Caki2 (cell line): ENCODE measurements at places on chromosomes 16 and 17.

DNA sequence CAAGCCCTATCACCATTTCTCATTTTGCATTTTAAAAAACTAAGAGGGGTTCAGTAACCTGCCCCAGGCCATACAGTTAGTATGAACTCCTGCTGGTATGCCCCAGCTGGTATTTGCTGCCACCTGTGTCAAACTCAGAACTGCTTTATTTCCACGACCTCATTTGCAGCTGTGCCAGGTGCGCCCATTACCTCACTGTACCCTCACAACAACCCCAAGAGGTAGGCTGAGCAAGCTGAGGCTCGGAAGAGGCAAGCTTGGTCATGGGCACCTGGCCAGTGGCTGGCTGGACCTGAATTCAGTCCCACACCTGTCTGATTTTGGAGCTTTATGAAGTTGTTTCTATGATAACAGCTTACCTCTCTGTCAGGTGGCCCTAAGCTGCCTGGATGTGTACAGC is 7.6 kb downstream of the EPN2 start:
- no peak for DNase-seq

DNA sequence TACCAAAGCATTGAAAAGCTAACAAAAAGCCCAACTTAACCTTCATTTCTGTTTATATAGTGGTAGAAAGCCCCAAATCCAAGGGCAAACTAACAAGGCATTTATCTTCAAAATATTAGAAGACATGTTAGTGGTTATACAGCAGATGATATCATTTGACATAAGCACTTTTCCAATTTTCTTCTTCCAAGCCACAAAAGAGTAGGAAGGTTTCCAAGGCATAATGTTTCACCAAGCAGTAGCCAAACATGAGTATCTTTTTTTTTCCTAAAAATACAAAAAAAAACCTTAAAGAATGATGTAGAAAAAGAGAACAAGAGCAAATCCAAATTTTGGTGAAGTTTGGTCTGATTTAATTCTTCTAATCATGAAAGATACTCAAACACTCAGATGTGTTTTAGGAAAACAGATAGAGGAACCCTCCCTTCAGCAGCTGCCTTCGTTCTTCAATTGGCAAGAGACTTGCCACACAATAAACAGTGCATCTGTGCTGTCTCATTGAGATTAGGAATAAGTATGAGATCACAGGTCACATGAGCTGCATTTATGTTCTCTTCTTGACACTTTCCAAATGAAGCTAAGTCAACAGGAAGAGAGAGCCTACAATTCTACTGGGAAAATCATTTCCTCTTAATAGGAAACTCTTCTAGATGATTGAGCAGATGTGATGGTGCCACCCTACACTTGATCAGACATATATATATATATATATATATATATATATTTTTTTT is 106.7 kb downstream of the TTC19 start:
- DNase-seq = no peak

DNA sequence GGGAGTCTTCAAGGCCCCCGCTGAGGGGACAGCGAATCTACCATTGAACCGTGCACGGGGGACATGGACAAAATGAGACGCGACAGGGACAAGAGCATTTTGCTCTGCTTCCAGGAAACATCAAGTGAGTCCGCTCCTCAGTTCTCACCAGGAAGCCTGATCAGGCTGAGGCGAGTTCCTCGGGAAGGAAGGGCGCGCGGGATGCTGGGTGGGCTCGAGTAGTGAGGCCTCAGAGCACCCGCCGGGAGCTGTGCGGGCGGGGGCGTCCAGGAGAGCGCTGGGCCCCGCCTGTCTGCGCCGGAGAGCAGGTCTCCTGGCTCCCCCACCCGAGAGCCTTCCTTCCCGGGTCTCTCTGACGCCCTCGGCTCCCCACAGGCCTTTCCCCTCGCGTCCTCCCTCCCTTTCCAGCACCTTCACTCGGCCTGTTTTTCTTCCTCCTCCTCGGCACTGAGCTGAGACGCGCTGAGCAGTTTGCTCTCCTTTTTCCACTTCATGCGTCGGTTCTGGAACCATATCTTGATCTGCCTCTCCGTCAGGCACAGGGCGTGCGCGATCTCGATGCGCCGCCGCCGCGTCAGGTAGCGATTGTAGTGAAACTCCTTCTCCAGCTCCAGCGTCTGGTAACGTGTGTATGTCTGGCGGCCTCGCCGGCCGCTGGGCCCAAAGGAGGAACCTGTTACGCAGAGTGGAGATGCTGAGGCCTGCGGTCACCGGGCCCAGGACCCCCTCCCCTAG is 2.6 kb upstream of the HOXB5 start:
- no peak for DNase-seq

DNA sequence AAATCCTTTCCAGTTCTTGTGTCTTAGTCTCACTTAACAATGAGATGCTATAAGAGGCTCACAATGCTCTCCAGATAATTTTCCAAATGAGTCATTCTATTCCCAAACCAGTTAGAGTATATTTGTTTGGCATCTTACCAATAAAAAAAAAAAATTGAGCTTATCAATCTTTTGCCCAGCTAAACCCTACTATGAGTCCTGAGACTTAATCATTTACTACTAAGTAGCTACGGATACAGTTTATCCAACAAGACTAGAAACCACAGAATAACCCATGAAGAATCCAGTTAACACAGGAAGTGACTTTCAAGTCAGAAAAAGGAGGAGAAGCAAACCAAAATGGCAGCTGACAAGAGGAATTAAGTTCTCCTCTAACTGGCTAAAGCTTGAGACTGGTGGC is 330.3 kb upstream of the XYLT1 start:
- no peak for DNase-seq

DNA sequence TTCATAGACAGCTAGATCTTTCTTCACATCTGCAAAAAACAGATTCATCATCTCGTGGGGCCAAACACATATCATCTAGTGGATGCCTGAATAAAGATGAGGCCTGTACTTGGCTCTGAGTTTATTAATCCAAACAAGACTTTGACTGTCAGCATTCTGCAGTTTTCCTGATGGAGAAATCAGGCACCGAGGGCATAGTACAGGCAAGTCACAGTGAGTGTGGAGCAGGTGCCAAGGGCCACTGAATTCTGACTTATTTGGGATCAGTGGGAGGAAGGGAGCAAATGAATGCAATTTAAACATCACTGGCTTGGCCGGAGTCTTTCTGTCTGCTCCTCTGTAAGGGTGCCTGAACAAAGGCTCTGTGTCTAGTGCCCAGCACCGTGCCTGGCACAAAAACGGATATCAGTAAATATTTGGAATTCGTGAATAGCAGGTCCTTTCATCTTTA is 975 bp downstream of the CFAP20 start:
- DNase-seq = no peak

DNA sequence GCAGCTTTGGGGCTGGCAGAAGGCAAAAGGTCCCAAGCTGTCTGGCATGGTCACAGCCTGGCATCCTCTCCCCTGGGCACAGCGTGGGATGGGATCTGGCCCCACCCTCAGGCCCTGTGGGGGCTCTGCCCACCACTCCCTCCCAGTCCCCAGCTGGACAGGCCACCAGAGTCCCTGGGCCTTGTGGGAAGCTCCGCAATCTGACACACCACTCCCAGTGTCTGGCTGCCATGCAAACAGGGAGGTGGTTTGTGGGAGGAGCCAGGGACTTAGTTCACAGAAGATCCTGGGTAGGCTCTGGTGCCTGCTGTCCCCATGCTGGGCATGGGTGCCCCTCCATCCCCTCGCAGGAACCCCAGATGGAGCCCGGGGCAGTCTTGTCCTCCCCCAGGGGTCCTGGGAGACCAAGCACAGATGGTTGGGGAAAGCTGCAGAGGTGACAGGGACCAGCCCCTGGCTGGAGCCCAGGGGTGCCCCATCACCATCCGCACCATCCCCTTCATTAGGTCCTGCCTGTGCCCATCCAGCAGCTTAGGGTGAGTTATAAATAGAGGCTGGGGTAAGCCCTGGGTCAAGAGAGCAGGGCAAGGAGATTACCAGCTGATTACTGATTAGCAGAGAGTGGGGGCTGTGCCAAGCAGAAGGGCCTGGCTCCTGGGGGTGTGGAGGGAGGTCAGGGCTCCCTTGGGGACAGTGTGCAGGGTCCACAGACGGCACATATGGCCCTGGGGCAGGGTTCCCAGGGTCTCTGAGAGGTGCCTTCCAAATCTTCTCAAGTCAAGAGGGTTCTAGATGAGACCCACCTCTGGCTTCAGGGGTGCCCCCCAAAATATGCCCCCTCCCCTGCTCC is 6.2 kb downstream of the FSCN2 start:
- no peak for DNase-seq

DNA sequence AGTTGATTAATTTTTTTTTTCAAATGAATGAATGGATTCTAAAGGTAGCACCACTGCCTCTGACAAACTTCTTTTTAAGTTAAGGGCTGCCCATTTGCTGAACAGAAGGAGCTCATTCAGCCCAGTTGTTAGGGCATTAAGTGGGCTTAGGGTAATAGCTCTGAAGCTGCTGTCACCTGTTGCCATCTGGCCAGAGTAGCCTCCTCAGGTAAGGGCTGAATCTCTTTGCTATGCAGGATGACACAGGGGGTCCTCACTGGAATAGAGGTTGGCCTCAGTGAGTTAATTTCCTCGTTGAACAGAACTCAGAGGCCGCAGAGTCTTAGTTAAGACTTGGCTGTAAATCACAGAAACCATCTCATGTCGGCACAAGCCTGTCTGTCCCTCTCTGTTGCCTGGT is 232.8 kb downstream of the CCDC182 start:
- DNase-seq = no peak

DNA sequence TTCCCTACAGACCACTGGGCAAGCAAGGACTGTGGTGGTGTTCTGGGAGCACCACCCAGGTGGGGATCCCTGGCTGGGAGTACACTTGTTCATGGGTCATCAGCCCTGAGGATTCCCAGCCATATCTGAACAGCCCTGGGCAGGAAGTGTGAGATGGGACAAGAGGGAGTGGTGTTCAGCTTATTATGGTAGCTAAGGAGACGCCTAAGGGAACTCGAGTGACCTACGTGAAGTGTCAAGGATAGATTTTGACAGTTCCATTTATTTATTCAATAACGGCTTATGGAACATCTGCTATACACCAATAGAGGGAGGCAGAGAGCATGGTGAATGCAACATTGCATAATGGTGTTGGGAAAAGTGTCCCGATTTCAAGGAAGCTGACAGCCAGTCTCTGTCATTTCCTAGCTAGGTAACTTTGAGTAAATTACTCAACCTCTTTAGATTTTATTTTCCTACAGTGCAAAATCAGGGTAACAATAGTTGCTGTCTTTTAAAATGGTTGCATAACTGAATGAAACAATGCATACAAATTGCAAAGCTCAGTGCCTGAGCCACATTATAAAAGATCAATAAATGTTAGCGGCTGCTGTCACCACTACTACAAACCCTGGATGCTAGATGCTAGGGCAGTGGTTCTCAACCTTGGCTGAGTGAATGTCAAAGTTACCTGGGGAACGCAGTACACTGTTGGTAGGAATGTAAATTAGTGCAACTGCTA is 534.1 kb downstream of the GRIN2A start:
- DNase-seq = peak; percentile 27

GRCh38 chr17:66965801-66966262 is 1.3 kb downstream of the CACNG4 start:
- no peak for DNase-seq

DNA sequence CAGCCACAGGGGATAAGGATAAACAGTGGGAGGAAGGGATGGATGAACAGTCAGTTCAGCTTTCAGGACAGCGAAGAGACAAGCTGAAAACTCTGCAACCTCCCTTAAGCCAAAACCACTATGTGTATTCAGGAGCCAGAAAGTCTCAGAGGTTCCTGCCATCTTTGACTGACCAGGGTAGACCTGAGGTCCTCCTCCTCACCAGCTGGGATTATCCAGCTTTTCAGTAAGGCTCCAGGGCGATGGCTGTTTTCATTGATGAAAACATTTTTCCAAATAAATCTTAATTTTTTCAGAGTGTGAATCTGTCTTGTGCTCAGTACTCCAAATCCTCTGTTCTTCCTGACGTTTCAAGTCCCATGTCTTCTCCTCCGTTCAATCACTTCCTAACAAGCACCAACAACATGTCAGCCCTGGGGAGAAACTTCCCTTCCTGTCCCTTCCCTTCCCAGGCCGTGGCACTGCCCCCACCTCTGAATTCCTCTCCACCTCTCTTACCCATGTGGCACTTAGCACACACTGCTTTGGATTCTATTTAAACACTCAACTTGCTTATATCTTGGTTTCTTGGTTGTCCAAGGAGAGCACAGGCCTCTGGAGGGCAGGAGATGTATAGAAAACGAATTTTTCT is 5.2 kb downstream of the HSDL1 start:
- DNase-seq = no peak

DNA sequence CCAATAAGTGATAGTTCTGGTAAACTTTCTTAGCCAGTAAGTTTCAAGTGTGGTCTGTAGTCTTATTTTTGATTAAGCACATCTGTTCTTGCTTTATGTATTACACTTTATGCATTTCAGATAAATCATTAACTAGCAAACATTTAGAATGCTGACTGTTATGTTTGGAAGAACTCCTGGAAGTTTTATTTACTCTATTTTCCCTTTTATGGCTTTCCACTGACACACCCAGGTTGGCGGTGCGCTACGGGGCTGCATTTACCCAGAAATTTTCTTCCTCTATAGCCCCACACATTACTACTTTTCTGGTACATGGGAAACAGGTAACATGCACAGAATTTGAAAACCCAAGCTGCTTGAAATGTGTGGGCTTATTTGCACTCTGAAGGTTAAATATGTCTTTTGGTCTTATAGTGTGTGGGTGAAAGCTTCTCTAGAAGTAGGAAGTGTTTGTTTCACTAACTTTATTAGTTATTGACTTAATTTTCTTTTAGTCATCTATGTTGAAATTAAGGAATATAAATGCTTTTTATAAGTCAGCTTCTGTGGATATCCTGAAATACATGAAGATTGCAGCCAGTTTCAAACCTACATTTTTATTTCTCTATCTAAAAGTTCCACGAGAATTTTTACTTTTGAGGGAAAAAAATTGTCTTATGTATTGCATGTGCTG is 203.7 kb downstream of the PHKB start:
- DNase-seq = peak; percentile 12

- no peak for DNase-seq
Measured at GRCh38 chr16:629185-629832, 1.5 kb upstream of the WFIKKN1 start.

DNA sequence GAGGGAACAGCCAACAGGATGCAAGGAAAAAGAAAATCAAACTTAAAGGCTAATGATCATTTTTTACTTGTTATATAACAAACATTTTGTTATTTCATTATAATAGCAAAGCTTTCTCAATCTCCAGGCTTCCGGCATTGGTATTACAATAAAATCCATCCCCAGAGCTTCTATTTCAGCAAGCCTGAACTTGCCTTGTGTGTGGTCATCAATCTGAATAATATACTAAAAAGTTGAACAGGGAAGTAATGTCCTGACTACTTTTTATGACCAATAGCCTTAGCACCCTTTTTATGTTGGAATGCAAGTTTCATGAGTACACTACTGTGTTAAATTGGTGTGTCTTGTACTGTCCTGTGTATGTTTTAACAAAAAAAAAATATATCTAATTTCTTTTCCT is 27.1 kb upstream of the VWA3A start:
- no peak for DNase-seq

GRCh38 chr17:52831536-52831935 is 673.0 kb upstream of the CA10 start:
- no peak for DNase-seq

DNA sequence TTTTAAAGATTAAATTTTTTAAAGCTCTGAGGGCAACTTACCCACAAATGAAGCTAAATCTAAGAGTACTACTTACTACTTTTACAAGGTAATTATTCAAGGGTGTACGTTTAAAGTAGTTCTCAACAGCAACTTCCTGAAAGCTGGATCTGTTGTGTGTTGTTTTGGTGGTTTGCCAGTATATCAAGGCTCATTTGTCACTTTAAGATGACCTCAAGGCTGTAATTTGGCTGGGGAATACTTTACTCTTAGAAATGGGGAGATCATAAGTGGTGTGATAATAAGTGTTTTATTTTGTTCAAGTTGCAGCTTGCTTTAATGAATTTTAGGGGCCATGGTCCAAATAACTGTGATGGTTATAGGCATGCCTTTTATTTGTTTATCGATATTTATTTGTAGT is 30.4 kb downstream of the AP2B1 start:
- DNase-seq = no peak
